Cerebellar nuclear complex (tissue), 1 donor: ENCODE measurements at places on chromosomes 1 and 21.

- no peak for DNase-seq
Observed at GRCh38 chr1:15620155-15620545, 2.9 kb downstream of the DDI2 start.

- DNase-seq: no peak
Observed at GRCh38 chr1:7463526-7463925, 307.6 kb upstream of the VAMP3 start.

GRCh38 chr1:155070158-155070621 is 6.7 kb downstream of the EFNA4 start:
- DNase-seq: no peak

DNA sequence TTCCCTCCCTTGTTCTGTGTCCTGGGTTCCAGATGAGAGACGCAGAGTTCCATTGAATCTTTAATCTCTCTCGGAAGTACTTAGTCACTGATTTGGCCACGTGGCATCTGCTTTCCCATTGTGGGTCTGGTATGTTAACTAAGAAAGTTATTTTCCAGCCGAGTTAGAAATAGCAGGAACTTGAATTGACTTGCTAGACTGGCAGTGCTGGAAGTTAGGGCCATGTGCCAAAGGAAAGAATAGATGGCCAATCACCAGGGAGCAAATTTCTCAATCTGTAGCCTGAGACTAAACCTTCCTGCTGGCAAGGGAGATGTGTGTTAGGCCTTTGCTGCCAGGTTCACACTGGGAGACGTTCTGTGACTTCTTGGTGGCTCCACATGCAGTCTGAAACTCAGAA is 24.2 kb upstream of the SLFNL1 start:
- no peak for DNase-seq

DNA sequence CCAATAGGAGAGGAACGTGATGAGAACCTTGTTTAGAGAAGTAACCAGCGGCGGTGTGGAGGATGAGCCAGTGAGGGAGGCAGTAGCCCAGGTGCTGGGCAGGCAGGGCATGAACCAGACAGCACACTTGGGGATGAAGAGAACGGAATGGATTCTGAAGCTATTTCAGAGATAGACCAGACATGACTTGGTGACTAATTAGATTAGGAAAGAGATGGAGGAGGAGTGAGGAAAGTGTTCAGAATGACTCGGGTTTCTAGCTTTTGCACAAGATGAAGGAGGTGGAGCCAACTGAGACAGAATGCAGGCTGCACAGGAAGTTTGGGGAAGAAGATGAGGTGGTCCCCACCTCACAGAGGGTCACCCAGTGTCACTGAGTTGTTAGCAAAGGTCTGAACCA is 5.1 kb downstream of the PEF1 start:
- DNase-seq: no peak

GRCh38 chr1:150271291-150271959 is 1.2 kb upstream of the C1orf54 start:
- DNase-seq: no peak

GRCh38 chr21:46392921-46393320 is 65.8 kb upstream of the DIP2A start:
- no peak for DNase-seq

DNA sequence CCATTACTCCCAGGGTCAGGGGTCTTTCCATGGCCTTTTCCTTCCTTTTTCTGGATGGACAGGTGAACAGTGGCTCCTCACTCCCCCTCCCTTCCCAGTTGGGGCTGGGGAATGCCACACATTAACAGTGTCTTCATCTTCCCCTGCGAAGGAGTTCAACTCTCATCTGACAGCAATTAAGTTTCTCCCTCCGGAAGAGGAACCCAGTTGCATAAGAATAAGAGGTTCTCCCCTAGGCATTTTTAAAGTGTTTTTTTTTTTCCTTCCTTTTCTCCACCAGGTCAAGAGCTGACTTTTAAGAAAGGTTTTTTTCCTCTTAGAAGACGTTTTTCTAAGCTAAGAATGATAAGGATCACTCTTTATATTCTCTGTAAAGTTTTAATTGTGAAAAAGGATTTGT is 42.3 kb upstream of the FASLG start:
- DNase-seq: no peak

- no peak for DNase-seq
Observed at GRCh38 chr1:4549930-4550329, 104.5 kb upstream of the AJAP1 start.

DNA sequence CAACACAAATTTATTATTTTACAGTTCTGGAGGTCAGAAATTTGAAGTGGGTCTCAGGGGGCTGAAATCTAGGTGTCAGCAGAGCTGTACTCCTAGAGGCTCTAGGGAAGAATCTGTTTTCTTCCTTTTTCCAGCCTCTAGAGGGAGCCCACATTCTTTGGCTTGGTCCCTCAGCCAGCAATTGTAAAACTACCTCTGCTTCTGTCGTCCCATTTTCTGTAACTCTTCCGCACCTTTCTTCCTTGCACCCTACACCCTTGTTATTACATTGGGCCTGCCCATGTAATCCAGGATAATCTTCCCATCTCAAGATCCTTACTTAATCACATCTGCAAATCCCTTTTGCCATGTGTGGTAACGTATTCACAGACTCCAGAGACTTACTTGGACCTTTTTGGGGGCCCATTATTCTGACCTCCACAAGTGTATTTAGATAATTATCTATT is 24.8 kb upstream of the THEM4 start:
- DNase-seq: no peak

GRCh38 chr21:36203603-36203889 is 46.9 kb downstream of the DOP1B start:
- no peak for DNase-seq

DNA sequence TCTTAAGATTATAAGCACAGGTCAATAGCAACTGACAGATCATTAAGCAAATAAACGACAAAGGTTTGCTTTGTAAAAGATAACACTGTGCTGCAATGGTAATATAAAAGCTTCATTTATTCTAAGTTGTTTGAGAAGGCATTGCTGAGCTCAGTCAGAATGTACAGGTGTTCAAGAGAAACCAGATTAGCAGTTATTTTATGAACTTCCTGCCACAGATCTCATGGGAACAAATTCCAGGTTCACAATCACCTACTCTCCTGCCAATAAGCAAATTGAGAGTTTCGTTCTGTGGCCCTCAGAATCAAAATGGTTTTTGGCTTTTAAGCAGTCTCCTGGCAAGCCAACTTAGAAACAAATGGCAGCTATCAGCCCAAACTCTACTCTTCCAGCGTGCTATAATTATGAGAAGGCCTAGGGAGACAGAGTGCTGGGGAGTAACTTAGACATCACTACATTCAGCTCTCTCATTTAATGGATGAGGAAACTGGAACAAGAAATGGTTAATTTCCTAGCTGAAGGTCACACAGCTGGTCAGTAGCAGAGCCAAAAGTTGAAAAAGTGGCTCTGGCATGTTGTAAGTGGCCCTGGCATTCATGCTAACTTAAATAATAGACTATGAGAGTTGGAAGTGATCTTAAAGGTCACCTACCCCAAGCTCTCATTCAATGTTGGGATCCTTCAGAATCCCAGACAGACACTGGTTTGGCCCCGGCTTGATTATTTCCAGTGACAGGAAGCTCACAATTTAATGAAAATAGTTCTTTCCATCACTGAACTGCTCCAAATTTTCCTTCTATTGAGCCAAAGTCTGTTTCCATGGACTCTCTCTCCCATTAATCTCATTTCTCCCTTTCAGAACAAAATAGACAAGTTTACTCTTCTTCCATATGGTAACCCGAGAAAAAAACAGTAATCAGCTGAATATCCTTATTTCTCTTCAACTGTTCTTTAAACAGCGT is 82.6 kb upstream of the EDEM3 start:
- DNase-seq: no peak

GRCh38 chr21:14547834-14548513 is 1.9 kb upstream of the SAMSN1 start:
- DNase-seq: no peak
